ENCODE measurements at places on chromosomes 6 and 20.

DNA sequence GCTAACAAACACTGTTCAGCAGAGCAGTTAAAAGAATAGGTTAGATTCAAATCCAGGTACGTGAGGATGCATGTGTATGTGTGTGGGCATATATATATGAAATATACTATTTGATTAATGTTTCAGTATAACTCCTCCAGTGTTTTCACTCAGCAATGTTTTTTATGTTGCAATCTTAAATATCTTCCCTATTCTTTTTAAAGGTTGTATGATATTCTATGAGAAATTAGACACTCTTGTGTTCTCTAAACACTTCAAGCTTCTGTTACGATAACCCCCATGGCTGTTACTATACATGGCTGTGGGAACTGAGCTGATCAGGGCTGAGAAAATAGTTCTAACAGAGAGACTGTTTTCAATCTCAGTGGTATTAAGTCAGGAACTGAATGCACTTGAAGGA lies 421.0 kb downstream of the CBLN4 start:
- DNase-seq: no peak

DNA sequence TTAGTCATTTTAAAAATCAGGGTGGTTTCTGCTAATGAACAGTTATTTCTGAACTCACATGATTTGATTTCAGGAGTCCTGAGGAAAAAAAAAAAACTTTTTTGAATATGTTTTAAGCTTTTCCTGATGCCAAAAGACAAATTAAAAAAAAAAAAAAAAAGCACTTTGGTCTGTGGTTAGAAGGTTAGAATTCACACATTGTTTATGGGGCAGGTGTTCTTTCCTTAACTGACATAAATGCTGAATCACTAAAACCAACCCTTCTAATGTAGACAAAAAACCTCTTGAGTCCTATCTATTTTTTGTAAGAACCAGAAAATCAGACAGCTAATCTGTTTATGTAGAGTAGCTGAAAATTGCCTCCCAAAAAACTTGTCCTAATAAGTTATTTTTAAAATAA lies 20.4 kb downstream of the THEMIS start:
- no peak for DNase-seq

- DNase-seq: no peak
Measured at GRCh38 chr6:21377356-21377755, 216.2 kb upstream of the SOX4 start.

DNA sequence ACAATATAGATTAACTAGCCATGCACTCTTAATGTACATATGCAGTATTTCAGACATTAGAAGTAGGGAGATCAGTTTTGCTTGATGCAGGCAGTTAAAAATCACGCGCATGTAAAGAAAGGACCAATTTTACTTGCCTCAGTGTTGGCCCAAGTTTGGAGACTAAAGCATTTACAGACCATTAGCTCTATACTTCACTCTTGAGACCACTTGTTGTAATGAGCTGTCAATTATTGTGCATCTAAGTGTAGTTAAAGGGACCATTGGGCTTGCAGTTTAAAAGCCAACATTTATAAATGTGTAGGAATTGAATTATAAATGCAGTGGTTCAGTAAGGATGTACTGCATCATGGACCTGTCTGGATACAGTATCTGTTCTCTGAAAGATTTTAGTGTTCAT lies 53.7 kb downstream of the PLCB4 start:
- no peak for DNase-seq

DNA sequence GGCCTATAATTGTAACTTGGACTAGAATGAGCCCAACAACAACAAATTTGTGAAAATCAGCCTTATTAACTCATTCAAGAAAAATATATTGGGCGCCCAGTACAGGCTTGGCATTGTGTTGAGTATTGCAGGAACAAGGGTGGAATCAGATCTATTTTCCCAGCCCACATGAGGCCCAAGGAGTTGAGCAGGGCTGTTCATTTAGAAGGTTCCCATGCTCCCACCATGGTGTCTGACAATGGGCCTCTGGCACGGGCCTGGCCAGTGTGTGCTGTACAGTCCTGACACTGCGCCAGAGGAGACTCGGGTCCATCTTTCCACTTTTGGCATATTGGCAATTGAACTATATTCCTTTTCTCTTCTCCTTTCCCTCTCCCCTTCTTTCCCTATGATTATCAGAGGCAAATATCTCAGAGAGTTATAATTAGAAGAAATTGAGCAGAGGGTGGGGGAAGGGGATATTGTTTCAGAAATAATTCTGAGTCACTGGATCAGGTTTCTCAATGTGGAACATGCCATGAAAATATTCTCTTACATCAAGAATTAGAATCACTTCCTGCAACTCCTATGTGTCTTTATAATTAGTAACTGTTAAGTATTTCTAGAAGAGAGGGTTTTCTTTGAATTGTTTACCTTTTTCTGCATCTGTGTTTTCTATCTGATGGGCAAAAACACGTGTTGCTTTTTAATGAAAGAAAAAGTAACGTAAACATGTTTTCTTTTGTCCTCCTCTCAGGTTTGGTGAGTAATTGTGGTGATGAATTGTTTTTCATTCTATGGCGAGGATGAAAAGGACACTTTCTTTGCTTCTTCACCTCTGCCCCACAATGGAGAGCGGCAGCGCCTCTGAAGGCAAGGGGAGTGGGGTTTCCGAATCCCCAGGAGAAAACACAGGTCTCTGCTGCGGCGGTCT lies 209.4 kb downstream of the FOXA2 start:
- no peak for DNase-seq

GRCh38 chr20:31967830-31968249 lies at the start of gene XKR7:
TSS of gene XKR7 (plus strand) at chr20:31968151. CDS start at chr20:31968176, 25 bp downstream.
- no peak for DNase-seq

DNA sequence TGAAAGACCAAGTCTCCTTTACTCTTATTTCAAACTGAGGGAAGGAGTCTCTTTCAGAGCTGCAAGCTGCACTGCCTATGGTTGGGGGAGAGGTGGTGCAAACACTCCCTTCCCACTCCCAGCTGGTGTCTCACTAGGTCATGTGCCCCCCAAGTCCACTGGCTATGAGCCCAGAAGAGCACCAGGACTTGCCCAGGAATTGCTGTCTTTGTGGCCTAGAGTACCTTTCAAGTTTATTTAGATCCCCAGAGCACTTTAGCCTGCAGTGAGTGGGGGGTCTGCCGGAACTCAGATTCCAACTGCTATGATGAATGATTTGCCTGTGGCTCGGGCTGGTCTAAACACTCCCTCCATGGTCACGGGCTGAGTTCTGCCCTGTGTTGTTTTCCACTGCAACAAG lies 192.6 kb upstream of the CITED2 start:
- DNase-seq: no peak

DNA sequence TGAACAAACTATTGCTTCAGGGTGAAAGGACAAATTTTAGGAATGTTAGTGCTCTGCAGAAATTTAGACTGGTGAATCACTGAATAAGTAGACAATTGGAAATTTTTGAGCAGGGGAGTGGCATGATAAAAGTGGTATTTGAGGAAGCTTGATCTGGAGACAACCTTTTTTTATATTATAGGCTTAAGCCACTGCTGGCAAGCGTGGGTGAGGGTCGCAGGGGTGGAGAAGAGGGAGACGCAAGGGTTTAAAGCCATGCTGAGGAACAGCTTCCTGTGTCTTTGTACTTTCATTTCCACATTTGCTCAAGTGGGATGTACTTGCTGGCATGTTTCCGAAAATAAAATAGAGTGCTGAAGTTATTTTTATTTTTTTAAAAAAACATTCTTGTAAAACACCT lies 23.7 kb downstream of the NCOA7 start:
- no peak for DNase-seq

DNA sequence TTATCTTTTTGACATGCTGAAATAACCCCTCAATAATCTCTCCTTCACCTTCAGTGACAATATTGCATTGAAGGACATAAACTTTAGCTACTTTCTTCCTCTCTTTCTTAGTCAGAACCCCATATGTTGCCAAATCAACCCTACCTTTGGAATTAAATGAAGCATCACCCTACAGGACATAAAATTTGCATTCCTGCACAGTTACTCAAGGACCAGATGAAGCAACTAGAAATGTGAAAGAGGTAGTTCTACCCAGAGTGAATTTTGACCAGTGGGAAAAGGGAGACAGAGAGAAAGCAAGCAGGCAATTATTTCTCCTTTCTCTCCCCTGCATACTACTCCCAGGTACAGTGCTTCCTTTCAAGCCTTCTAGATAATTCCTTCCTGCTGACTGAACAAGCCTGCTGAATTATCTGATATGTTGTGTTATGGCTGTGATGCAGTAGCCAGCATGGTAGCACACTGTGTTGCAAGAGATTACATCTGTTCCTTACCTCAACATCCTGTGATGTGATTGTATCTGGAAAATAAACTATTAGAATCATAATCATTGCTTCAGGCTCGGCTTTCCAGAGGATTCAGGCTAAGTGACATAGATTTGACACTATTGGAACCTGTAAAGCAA lies 16.6 kb downstream of the TENT5A start:
- DNase-seq: no peak

- no peak for DNase-seq
Measured at GRCh38 chr6:170234419-170234818, 56.5 kb downstream of the DLL1 start.

GRCh38 chr6:157762636-157763035 lies 60.4 kb upstream of the SNX9 start:
- DNase-seq: no peak

DNA sequence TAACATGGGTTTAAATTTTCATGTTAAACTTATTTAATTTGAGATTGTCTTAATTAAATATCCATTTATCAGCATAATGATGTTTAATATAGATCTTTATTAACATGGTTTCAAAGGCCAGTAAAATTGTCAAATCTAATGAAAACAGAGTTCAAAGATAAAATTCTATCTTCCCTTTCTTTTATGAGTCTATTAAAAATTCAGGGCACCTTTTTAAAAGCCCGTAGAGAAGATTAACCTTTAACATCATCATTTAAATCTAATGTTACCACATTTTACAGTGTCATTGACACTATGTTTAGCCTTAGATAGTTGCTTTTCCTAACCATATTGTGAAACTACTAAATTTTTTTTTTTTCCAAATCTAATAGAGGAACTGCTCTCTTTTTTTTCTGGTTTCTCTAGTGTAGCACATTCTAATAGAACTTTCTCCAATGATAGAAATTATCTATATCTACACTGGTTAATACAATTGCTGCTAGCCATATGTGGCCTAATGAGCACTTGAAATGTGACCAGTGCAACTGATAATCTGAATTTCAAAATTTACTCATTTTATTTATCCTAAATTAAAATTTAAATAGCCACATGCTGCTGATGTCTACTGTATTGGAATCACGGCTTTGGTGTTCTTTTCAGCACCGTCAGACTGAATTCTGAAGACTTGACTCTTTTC lies 410.9 kb downstream of the UTRN start:
- DNase-seq: no peak

- no peak for DNase-seq
Measured at GRCh38 chr6:52566853-52567279, 10.0 kb downstream of the TRAM2 start.

GRCh38 chr6:33028220-33028849 lies 18.9 kb upstream of the HLA-DOA start:
- DNase-seq: no peak

GRCh38 chr6:146968041-146968760 lies 236.0 kb upstream of the STXBP5 start:
- no peak for DNase-seq

DNA sequence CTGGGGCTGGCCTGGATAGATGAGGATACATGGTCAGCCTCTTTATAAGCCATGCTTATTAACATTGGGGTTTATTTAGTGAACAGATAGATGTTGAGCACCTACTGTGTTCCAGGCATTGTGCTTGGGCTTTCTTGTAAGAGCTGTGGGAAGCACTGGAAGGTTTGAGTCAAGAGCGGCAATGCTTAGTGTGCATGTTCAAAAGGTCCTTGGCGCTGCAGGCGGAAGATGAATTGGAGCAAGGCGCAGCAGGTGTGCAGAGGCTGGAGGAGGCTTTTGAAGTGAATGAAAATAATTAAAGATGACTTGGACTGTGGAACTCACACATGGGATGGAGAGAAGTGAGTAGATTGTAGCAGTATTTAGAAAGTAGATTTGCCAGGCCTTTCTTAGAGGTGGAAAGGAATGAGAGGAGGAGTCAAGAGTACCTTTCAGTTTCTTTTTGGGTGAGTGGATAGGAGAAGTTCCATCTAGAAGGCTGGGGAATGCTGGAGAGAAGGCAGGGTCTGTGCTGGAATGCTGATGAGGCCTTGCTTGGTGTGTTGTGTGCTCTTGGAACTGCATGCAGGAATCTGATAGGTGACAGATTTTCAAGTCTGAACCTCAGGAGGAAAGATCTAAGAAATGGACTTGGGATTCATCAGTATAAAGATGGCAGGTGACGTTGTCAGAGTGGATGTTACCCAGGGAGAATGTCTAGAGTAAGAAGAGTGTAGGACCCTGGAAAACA lies 26.4 kb downstream of the SNX9 start:
- no peak for DNase-seq

- DNase-seq: no peak
Measured at GRCh38 chr6:31677955-31678354, 2.9 kb downstream of the LY6G5C start.

GRCh38 chr6:56289721-56290120 lies 42.3 kb upstream of the COL21A1 start:
- DNase-seq: no peak

DNA sequence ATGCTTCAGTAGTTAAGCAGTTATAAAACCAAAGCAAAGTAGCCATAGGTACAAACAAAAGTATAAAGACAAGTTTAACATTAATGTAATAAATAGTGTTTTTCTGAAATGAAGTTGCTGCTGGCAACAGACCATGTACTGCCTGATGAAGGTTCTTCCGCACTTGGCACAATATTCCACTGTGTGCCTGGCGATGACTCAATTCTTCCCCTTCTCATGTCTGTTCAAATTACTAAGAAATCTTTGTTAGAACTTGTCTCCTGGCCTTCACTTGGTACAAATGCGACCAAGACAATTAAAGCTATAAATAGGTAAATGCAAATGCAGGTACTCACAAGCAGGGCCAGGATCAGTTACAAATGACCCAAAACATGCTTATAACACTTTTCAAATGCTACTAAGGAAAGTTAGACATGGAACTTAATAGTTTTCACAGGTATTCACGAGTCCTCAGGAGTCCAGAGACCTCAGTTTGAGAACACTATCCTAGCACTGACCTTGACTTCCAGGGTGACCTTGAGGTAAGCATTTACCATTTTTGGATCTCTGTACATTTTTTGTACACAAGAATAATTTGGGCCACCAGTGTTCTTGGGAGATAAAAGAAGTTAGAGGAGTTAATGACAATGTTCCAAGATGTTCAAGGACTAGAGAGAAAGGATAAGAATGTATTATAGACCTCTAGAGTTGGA lies 8.1 kb upstream of the DDR1 start:
- DNase-seq: peak; percentile 6

- DNase-seq: no peak
Measured at GRCh38 chr6:21309807-21310221, 283.7 kb upstream of the SOX4 start.
